ENCODE measurements at places on chromosomes 5 and 9. TPM values are rescaled to one million over a fixed set of nuclear protein-coding genes. Genes with fewer than 3 reads are reported as not detected.

DNA sequence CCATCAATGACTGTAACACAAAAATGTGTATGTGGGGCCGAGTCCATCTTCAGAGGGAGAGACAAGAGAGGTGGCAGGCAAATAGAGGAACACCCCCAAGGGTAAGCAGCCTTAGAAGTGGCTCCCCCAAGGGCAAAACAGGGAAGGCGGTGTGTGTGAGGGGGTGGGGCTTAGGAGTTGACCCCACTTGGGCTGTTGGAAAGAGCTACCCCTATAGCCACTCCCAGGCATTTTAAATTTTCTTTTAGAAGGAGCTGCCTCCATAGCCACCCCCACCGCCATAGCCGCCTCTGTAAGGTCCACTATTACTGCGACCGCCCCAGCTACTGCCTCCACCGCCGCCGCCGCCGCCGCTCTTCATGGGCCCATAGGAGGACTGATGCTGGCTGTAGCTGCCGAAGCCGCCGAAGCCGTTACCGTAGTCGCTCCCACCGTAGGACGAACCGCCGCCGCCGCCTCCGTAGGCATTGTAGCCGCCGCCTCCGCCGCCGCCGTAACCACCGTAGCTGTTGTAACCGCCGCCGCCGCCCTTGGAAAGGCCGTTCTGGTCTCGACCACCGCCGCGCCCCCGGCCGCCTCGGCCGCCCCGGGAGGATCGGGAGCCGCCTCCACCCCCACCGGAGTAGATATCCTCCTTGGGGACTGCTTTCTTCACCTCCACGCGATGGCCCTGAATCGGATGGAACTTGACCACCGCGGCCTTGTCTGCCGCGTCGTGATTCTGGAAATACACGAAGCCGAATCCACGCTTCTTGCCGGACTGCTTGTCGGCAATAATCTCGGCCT is 1.1 kb downstream of the HNRNPA0 start:
- DNase-seq = peak; percentile 18

GRCh38 chr5:111853748-111854147 is 96.8 kb upstream of the NREP start:
- DNase-seq = no peak

DNA sequence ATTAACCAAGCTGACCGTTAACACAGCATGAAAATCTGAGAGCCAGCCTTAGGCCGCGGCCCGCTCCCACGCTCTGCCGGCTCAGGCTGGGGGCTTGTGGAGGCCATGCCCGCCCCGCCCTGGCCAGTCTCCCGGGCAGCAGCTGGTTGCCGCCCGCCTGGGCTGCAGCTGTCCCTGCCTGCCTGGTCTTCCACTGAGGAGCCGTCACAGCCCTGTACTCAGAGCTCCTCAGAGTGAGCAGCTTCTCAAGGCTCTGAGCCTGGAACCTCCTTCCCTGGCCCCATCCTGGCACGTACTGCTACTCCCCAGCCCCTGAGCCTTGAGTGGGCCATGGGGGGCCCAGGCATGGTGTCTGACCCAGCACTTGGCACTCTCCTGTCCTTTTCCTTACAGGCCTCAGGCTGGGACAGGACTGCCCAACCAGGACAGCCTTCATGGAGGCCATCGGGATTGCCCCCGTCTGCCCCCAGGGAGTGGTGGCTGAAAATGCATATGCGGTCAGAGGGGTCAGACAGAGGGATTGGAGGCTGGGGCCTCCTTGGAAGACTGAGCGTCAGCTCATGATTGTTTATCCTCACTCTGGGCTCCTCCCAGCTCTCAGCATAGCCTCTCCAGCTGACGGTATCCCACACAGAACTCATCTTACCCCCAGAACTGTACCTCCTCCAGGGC is 11.9 kb downstream of the FGFR4 start:
- no peak for DNase-seq

DNA sequence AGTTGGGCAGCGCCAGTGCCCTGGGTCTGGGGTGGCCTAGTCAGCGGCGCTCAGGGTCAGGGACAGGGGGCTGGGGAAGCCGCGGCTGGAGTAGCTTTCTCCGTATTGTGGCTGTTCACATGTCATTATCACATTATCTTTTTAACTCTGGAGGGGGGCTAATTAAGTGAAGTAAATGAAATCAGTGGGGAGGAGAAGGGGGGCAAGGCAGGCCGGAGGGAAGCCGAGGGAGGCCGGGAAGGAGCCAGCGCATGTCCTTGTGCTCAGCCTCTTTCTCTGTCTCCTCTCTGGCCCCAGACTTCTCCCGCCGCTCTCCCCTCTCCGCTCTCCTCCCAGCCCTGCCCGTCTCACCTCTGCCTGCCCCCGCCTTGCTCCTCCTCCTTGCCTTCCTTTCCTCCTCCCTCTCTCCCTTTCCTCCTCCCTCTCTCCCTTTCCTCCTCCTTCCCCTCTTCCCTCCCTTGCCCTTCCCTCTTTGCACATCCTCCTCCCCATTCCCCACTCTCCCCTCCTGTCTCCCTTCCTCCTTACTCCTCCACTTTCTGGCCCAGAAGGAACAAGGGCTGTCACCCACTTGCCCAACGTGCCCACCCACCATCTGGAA is 38.7 kb downstream of the ASS1 start:
- no peak for DNase-seq

DNA sequence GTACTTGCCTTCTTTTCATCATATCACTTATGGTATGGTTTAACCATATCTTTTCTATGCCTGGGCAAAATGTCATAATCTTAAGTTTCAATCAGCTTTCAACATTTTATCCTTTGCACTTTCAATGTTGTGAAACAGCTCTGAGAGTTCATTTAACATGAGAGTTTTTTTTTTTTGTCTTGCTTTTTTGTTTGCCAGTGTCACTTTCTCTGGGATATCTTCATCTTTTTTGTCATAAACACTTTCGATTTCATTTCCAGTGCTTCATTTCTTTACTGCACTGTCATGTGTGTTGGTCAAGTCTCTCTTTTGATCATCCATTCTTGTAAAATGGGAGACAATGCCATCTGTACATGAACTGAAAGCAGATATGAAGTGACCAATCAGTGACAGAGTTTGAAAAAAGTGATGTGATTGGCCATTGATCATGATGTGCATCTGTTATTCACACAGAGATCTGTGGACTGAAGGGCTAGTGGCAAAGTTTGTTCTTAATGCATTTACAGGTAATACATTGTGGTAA is 7.5 kb upstream of the POU5F2 start:
- DNase-seq = no peak

The NTMT1 gene
- polyA plus RNA-seq = 51.9 TPM

The MYOZ3 gene
- 0.14 TPM for polyA plus RNA-seq

Data from fibroblast of lung (primary cell).